ENCODE measurements at places on chromosomes 13 and 19.

GRCh38 chr13:20142927-20143480, 17.8 kb downstream of the GJA3 start:
- no peak for DNase-seq

- no peak for DNase-seq
These were observed 76.6 kb downstream of the ZMYM2 start for GRCh38 chr13:20035130-20035529.

GRCh38 chr13:47146136-47146535, 249.3 kb upstream of the HTR2A start:
- no peak for DNase-seq

GRCh38 chr13:97387890-97388289, 46.1 kb upstream of the RAP2A start:
- DNase-seq = no peak

- DNase-seq = no peak
These were observed 34.0 kb downstream of the FGF14 start for GRCh38 chr13:102367836-102368235.
